ENCODE measurements at places on chromosomes 5 and 9.

GRCh38 chr9:95629585-95629984 is 112.8 kb upstream of the PTCH1 start:
- no peak for DNase-seq

DNA sequence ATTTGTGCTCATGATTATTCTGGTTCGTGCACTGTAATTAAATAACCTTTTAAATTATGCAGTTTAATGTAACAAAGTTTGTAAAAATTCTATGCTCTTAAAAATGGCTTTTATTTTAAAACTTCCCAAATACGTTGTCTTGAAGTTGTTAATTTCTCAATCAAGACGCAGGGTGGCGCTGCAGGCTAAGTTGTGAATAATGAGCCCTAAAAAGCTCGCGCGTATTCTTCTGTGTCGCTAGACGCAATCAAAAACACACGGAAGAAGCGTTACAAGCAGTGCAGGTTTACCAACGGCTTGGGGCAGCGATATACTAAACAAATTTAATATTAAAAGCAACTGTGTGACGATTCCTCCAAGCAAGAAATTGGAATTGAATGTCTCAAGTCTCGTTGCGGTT is at the start of gene PCDHB4:
TSS of gene PCDHB4 (plus strand) at position 256 of the 400 bp plus-strand sequence. CDS start 181 bp downstream, outside the sequence.
- DNase-seq = no peak

GRCh38 chr5:113102121-113102531 is 125.5 kb downstream of the DCP2 start:
- no peak for DNase-seq

- DNase-seq = no peak
These were observed 367.7 kb downstream of the CDK5RAP2 start for GRCh38 chr9:120212153-120212852.

DNA sequence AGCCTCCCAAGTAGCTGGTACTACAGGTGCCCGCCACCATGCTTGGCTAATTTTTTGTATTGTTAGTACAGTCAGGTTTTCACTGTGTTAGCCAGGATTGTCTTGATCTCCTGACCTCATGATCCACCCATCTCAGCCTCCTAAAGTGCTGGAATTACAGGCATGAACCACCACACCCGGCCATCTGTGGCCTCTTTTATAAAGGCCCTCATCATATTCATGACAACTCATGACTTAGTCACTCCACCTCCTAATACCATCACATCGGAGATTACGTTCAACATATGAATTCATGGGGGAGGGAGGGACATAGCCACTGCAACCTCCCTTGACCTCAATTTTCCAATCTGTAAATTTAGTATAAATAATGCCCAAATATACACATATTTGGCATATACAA is 27.2 kb upstream of the PLCXD3 start:
- no peak for DNase-seq
